Activated T-helper 1 cell treated with anti-CD3 and anti-CD28 coated beads, Interleukin-12 subunit alpha, Interleukin-12 subunit beta, Interleukin-2, Interleukin-4 antibody, amounts not matched to agents 30 ng/mL and 10 ng/mL and 1 ng/mL, durations not matched to agents 14 hours and 24 hours and 36 hours (primary cell): ENCODE measurements at places on chromosomes 7 and 10. TPM values are rescaled to one million over a fixed set of nuclear protein-coding genes. Genes with fewer than 3 reads are reported as not detected.

The WDR86 gene
- not detected in 2 replicates for total RNA-seq

The PHKG1 gene
- 3.4 and 4.3 TPM in 2 replicates for total RNA-seq

The SORCS1 gene
- total RNA-seq: not detected in 2 replicates

The RASSF4 gene
- 1.3 and 2.5 TPM in 2 replicates for total RNA-seq

The AZGP1 gene
- not detected in 2 replicates for total RNA-seq

DNA sequence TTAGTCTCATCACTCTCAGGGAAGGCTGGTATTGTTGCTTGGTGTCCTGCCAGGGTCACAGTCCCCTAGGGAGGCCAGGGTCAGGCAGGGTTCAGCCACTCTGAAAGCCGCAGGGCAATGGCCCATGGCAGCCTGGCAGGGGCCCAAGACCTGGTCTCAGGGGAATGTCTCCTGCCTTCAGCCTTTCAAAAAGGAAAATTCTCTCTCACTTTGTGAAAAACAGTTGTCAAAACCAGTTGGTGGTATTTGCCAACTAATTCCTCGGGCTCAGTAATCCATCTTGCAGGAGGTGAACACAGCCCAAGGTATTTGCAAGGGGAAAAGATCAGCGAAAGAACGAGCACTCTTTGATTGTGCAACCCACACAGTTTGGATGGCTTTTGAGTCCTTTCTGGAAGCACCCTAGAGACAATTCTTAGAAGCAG lies 101.5 kb downstream of the JCAD start:
- no peak overlapping the region for H3K27ac ChIP-seq
- H3K4me3 ChIP-seq: no peak overlapping the region
- no peaks in the 10 kb centered on the region for H3K4me1 ChIP-seq
- H3K27me3 ChIP-seq: no peaks in the 10 kb centered on the region
- H3K36me3 ChIP-seq: no peaks in the 10 kb centered on the region
- DNase-seq: no peak

GRCh38 chr7:45073786-45074527 lies 14.8 kb downstream of the NACAD start:
- no peak overlapping the region for H3K27ac ChIP-seq
- peaks cover 6% of the 10 kb centered on the region for H3K4me1 ChIP-seq
- no peak for DNase-seq

DNA sequence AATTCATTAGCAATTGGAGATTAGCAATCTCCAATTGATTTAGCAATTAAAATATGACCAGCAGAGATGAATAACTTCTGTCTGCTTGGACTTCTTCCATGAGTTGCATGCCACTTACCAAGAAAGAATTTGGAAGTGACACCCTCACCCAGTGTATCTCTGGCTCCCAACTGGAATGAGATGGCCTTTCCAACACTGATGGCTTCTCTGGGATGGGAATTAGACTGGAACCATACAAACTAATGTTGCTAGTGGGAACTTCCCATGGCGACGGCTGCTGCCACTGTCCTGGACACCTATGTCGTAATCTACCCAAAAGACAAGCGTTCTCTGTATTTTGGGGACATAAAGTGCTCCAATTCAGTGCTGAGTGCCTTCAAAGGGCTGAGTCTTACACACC lies 192.3 kb downstream of the COBL start:
- peaks cover 31% of the 10 kb centered on the region for H3K4me1 ChIP-seq
- H3K4me3 ChIP-seq: no peak overlapping the region
- H3K36me3 ChIP-seq: no peaks in the 10 kb centered on the region
- no peak overlapping the region for H3K27ac ChIP-seq
- no peaks in the 10 kb centered on the region for H3K27me3 ChIP-seq
- DNase-seq: no peak

DNA sequence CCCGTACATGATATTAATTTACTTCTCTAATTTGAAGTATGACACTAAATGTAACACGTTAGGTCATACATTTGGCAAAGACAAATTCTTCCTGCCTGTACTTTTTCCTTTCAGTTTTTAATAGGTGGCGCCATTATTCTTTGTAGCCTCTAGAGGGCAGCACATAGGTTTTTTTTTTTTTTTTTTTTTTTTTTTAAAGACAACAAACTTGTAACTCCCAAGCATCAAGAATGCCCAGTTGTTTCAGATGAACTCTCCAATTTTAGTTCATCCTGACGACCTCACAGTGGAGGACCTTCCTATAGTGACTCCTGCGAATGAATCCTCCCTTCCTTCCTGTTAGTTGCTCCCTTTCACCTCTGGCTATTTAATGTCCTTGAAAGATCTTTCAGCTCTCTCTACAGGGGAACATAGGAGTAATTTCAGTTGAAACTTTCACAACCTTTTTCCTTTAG lies 139.3 kb upstream of the HDAC9 start:
- H3K4me1 ChIP-seq: peaks cover 10% of the 10 kb centered on the region
- H3K27me3 ChIP-seq: no peaks in the 10 kb centered on the region
- DNase-seq: no peak
- no peaks in the 10 kb centered on the region for H3K36me3 ChIP-seq
- H3K4me3 ChIP-seq: no peak overlapping the region
- H3K27ac ChIP-seq: no peak overlapping the region

- peaks cover 36% of the 10 kb centered on the region for H3K36me3 ChIP-seq
- no peak for DNase-seq
- peak overlapping the region; percentile 85 for H3K27ac ChIP-seq
- H3K4me1 ChIP-seq: peaks cover 69% of the 10 kb centered on the region
- peaks cover 2% of the 10 kb centered on the region for H3K27me3 ChIP-seq
- peak overlapping the region; percentile 96 for H3K4me3 ChIP-seq
Observed at GRCh38 chr7:24978843-24979469, 1.0 kb downstream of the OSBPL3 start.

GRCh38 chr10:77713521-77714280 lies 76.1 kb upstream of the KCNMA1 start:
- no peak overlapping the region for H3K27ac ChIP-seq
- no peaks in the 10 kb centered on the region for H3K36me3 ChIP-seq
- peaks cover 21% of the 10 kb centered on the region for H3K27me3 ChIP-seq
- no peak overlapping the region for H3K4me3 ChIP-seq

DNA sequence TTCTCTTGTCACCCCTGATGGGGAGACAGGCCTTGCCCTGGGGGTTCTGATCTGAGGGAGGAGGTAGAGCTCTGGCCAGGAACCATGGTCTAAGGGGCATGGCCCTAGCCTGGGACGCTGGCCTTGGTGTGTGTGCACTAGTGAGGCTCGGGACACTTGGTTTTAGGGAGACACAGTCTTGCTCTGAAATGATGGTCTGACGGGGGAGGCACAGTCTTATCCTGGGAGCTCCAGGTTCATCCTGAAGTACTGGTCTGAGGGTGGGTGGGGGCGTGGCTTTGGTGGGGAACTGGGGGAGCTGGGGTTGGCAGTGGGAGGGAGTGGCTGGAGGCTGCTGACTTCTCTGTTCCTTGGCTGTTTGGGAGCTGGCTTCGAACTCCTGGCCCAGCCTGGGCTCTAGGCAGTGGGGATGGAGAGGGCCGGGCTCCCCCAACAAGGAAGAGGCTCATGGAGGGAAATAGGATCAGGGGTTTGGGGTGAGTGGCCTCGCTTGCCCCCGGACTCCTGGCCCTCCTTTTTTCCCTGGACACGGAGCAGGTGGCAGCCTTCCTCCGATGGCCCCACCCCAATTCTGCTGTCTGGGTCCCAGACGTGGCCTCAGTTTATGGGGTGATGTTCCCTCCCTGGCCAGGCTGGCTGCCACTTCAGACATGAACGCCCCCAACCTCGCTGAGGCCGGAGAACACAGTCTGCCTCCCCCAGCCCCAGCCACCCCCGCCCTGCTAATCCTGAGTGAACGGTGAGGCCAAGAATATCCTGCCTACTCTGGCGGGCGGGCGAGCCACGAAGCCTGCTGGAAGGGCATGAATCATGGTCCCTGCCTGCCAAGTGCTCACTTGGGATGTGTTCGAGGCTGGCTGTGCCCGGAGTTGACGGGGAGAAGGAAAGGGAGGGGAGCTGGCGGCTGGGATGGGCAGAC lies 43.5 kb downstream of the TMEM270 start:
- H3K4me1 ChIP-seq: no peaks in the 10 kb centered on the region
- H3K27me3 ChIP-seq: peaks cover 1% of the 10 kb centered on the region
- DNase-seq: no peak
- H3K36me3 ChIP-seq: no peaks in the 10 kb centered on the region

- no peak overlapping the region for H3K27ac ChIP-seq
- peaks cover 63% of the 10 kb centered on the region for H3K4me1 ChIP-seq
- H3K27me3 ChIP-seq: no peaks in the 10 kb centered on the region
- no peak overlapping the region for H3K4me3 ChIP-seq
- no peak for DNase-seq
- peaks cover 15% of the 10 kb centered on the region for H3K36me3 ChIP-seq
Observed at GRCh38 chr7:151511946-151512345, 7.7 kb downstream of the RHEB start.

GRCh38 chr10:26840938-26841732 lies 19.6 kb downstream of the ABI1 start:
- peaks cover 34% of the 10 kb centered on the region for H3K36me3 ChIP-seq
- no peaks in the 10 kb centered on the region for H3K27me3 ChIP-seq
- no peak for DNase-seq
- H3K27ac ChIP-seq: peak overlapping the region; percentile 56
- H3K4me3 ChIP-seq: no peak overlapping the region
- H3K4me1 ChIP-seq: peaks cover 58% of the 10 kb centered on the region

GRCh38 chr7:77837275-77837674 lies 38.7 kb downstream of the PHTF2 start:
- DNase-seq: no peak
- H3K27ac ChIP-seq: no peak overlapping the region
- H3K36me3 ChIP-seq: peaks cover 6% of the 10 kb centered on the region
- no peaks in the 10 kb centered on the region for H3K27me3 ChIP-seq
- H3K4me3 ChIP-seq: no peak overlapping the region
- peaks cover 27% of the 10 kb centered on the region for H3K4me1 ChIP-seq

- H3K27ac ChIP-seq: no peak overlapping the region
- no peaks in the 10 kb centered on the region for H3K27me3 ChIP-seq
- DNase-seq: no peak
- no peaks in the 10 kb centered on the region for H3K4me1 ChIP-seq
Observed at GRCh38 chr10:130282492-130283218, 146.5 kb downstream of the GLRX3 start.

- peaks cover 14% of the 10 kb centered on the region for H3K27me3 ChIP-seq
- no peaks in the 10 kb centered on the region for H3K4me1 ChIP-seq
- H3K36me3 ChIP-seq: no peaks in the 10 kb centered on the region
- no peak overlapping the region for H3K27ac ChIP-seq
- no peak overlapping the region for H3K4me3 ChIP-seq
Observed at GRCh38 chr7:3240826-3241430, 60.1 kb upstream of the SDK1 start.

DNA sequence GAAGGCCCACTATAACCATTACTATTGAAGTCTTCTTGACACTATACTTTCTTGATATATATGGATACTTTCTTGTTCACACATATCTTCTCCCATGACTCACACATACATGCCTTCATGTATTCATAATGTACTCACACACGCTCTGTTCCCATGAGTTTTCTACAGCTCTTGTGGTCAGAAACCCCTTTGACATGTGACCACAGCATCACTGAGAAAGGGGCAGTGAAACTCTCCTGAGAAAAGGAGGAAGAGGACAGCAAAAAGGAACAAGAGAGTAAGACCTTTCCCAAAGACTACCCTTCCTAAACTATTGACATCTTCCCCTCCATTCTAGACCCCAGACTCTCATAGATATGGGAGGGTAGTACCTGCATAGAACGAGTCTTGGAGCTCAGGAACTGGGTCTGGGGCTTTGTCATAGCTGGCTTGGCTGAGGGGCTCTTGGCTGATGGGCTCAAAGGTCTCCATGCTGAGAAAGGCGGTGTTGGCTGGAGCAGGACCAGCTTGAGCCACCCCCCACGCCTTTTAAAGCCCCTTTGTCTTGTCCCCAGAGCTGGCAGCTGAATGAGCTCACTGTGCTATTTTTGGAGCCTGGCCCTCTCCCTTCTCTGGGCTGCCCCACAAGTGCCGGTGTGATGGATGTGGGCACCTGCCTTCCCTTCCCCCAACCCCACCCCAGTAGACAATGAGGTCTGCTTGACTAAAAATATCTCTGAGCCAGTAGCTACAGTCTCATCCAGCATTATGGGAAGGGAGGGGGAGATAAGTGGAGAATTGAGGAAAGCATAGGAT lies 5.1 kb downstream of the SYNPO2L start:
- H3K36me3 ChIP-seq: no peaks in the 10 kb centered on the region
- H3K4me3 ChIP-seq: no peak overlapping the region
- no peaks in the 10 kb centered on the region for H3K4me1 ChIP-seq
- H3K27ac ChIP-seq: no peak overlapping the region

GRCh38 chr10:73493781-73494180 lies 2.0 kb downstream of the PPP3CB start:
- DNase-seq: no peak
- H3K27me3 ChIP-seq: no peaks in the 10 kb centered on the region
- peaks cover 24% of the 10 kb centered on the region for H3K36me3 ChIP-seq

DNA sequence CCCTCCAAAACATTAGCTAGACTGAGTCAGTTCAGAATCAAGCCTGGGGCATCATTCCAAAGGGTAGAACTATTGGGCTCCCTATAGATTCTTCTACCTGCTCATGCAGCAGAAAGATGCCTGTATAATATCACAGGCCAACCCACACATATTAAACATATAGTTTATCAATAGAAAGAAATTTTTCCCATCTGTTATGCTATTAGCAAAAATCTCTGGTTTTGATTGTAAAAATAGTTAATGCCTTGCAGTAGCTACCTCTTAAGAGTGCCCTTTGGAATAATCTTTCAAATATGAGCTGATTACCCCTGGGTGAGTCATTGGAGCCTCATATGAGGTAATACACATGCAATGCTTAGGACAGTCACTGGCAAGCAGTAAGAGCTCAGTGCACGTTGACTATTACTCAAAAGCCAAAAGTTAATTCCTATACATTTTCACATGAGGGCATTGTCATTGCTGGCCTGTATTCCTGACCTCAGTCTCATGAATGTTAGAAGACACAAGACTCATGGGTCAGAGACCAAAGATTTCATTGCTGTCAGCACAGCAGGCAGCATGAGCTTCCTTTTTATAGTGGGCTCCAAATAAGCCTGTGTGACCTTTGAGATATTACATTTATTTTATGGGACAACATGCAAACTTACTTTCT lies 180.0 kb downstream of the FGFR2 start:
- no peaks in the 10 kb centered on the region for H3K27me3 ChIP-seq
- no peaks in the 10 kb centered on the region for H3K4me1 ChIP-seq
- H3K36me3 ChIP-seq: no peaks in the 10 kb centered on the region
- H3K4me3 ChIP-seq: no peak overlapping the region
- no peak for DNase-seq

GRCh38 chr7:155807789-155808548 lies 4.3 kb downstream of the SHH start:
- peaks cover 2% of the 10 kb centered on the region for H3K36me3 ChIP-seq
- peaks cover 58% of the 10 kb centered on the region for H3K27me3 ChIP-seq

- no peak overlapping the region for H3K4me3 ChIP-seq
- no peak overlapping the region for H3K27ac ChIP-seq
Observed at GRCh38 chr10:96991313-96991841, 159.3 kb downstream of the LCOR start.
